ENCODE measurements at places on chromosomes 2 and 18.

GRCh38 chr18:55334875-55335274, 253.1 kb downstream of the TCF4 start:
- no peak for DNase-seq

DNA sequence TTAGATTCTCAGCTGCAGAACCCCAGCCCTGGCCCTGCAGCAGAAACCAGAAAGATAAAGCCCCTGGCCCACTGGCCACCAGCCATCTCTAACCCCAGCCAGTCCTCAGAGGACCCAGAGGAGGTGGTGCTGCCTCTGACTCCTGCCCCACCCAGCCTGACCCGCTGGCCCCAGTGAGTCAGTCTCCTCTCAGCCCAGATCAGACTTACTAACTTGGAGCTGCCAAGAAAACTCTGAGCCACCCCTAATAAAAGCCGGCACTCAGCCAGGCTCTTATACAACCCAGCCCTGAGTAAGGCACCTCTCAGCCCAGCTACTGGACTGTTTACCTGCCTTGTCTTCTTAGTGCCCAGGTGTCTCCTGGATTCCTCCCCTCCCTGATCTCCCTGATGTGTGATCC, 2.0 kb downstream of the SLC14A2 start:
- DNase-seq: peak; percentile 80

DNA sequence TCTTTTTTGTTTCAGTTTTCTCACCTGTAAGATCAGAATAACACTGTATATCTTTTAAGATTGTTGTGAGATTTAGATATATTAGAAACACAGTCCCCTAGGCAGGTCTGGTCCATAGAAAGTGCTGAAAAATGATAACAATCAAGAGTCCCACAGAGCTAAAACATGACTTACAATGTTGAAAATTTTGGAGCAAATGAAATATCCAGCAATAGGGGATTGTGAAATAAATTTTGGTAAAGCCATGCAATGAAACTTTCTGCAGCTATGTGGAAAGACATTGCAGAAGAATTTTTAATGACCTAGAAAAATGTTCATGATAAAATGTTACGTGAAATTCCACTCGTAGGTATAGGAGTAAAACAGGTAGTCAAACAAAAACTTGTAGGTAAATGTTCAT, 127.6 kb upstream of the SERPINE2 start:
- no peak for DNase-seq

DNA sequence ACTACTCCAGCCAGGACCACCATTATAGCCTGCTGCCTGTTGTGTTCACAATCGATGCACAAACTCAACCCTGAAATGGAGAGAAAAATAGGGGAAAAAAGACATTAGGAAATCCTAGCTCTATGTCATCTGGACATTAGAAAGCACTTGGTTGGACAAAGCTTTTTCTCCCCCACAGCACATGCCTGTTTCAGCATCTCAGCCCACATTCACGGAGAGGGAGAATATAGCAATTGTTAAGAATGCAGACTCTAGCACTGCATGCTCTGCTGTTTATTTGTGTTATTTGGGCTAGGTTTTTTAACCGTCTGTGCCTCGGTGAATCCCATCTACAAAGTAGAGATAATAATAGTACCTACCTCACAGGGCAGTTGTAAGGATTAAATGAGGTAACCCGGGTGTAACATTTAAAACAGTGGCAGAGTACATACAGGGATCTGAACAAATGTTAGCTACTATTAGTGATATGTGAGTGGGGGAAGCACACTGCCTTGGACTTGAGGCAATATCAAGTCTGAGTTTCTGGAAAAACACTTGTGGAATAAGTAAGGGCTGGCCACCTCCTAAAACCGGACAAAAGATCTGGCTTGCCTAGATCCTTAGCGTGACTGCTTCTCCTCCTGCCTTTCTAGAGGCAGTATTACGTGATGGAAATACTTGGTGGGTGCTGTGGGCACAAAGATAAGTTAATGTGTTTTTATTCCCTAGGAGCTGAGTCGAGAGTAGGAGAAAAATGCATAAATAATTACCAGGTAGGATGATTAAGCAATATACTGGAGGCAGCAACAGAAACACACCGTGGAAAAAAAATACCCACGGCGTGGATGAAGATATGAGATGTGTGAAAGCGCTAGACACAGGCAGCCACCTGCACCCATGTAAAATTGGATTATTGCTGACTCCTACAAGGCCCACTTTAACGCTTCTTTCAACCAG, 1.0 kb upstream of the PPP1CB start:
- peak; percentile 66 for DNase-seq

GRCh38 chr18:49709347-49709690, 104.0 kb downstream of the ACAA2 start:
- DNase-seq: no peak

GRCh38 chr2:85162746-85163301, 29.6 kb downstream of the TCF7L1 start:
- peak; percentile 86 for DNase-seq

Measured in choroid plexus epithelial cell (primary cell).